Fibroblast of pulmonary artery (primary cell): ENCODE measurements at places on chromosomes 16 and 17.

GRCh38 chr17:35148144-35148543 lies 527 bp downstream of the UNC45B start:
- DNase-seq, result no peak

GRCh38 chr17:59941131-59941530 lies 23.4 kb downstream of the RNFT1 start:
- DNase-seq, result no peak

- no peak for DNase-seq
Observed at GRCh38 chr16:48087639-48088038, 68.2 kb downstream of the ABCC12 start.

DNA sequence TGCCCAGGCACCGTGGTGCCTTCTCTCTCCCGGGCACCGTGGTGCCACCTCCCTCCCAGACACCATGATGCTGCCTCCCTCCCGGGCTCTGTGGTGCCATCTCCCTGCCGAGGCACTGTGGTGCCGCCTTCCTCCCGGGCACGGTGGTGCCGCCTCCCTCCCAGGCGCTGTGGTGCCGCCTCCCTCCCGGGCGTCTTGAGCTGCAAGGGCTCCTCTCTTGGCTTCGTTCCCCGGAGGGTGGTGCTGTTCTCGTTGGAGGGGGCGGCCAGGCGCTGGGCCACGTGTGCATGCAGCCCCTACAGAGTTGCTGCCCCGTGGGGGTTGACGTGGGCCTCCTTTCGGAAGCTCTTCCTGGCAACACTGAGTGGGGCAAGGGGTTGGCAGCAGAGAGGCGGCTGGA lies 8.2 kb downstream of the CENPX start:
- no peak for DNase-seq

DNA sequence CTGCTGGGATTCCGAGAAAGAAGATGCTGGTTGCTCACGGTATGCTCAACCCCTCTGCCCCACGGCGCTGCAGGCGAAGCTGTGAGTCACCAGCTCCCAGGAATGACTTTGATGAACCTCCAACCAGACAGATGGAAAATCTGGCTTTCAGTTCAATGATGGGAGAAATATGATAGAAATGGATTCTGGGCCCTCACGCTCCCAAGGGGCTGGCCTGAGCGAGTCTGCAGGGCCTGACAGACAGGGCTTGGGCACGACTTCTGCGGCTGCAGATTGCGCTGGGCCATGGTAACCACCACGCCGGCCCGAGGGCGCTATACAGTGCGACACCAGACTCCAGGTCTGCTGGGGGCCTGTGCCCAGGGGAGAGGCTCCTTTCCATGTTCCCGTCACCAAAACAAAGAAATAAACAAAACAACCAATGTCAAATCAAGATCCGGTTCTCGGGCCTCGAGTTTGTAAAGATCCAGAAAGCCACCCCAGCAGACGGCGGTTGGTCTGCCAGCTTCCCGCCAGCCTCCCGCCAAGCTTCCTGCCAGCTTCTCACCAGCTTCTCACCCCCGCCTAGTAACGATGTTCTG lies 11.1 kb upstream of the ABR start:
- no peak for DNase-seq

- peak; percentile 82 for DNase-seq
Observed at GRCh38 chr17:59844884-59845594, 47.7 kb downstream of the TUBD1 start.

GRCh38 chr16:4603624-4604170 lies 11.0 kb downstream of the UBALD1 start:
- no peak for DNase-seq

- no peak for DNase-seq
Observed at GRCh38 chr16:74561626-74562025, 45.3 kb downstream of the GLG1 start.

DNA sequence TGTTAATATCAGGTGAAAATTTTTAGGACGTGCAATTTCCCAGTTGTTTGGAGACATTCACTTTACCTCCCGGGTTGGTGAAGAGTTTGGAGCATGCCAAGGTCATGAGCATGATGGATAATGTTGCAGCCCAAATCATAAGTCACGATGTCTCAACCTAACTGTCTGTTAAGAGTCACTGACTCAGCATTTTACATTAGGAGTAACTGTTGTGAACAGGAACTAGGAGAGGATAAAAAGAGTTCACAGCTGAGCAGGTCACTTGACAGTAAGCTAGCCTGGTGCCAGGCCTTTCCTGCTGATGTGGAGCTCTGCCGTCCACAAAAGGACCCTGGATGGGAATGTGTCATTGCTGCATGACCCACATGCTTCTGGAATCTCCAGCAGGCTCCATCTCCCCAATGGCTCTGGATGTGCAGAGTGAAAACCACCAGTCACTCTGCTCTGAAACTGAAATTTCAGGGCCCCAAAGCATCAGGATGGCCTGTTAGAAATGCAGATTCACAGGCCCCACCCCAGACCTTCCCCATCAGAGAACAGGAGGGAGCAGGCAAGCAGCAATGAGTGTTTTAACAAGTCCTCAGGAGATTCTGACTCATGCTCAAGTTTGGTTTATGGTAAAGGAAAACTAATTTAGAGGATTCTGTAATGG lies 371.6 kb upstream of the MAF start:
- no peak for DNase-seq

DNA sequence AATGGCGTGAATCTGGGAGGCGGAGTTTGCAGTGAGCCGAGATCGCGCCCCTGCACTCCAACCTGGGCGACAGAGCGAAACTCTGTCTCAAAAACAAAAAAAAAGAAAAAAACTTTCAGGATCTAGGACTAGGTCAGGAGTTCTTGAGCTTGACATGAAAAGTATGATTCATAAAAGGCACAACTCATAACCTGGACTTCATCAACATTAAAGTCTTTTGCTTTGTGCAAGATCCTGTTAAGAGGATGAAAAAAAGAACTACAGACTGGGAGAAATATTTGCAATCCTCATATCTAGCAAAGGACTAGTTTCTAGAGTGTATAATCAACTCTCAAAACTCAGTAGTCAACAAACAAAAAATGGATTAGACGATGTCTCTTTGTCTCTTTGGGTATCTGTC lies 40.0 kb downstream of the TBC1D16 start:
- DNase-seq, result no peak

- DNase-seq, result peak; percentile 55
Observed at GRCh38 chr16:86252596-86252995, 257.7 kb upstream of the FOXF1 start.

DNA sequence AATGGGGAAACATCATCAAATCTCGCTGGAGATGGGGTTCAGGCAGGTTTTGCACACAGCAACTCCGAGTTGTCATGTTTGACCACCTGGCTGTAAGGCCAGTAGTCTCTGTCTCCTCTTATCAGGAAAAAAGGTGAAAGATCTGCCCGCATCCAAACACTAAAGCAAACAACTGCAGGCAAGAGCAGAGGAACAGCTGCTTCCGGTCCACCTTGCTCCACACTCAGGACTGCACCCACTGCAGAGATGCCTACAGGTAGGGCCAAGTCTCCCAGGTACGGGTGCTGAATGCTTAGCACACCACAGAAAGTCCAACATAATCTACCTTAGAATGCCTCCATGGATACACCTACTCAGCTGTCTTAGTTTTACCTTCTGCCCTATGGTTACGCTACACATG lies 7.3 kb downstream of the TEX2 start:
- no peak for DNase-seq

DNA sequence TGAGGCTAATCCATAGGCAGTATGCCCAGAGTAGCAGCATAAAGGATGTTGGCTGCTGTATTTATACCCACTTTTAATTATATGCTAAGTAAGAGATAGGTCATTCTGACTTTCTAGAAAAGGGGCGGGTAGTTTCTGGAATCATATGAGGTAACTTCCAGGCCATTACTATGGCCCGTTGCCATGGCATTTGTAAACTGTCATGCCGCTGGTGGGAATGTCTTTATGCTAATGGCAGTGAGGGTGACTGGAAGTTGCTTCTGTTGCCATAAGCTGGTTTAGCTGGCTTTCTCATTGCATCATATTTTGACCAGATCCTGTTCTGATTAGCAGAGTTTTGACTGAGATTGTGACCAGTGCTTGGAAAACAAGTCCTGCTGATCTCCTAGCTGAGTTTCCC lies 929.6 kb upstream of the CDH8 start:
- DNase-seq, result no peak

- no peak for DNase-seq
Observed at GRCh38 chr16:79810449-79811189, 210.1 kb upstream of the MAF start.
